ENCODE measurements at places on chromosomes 4 and X. TPM values are rescaled to one million over a fixed set of nuclear protein-coding genes. Genes with fewer than 3 reads are reported as not detected.

DNA sequence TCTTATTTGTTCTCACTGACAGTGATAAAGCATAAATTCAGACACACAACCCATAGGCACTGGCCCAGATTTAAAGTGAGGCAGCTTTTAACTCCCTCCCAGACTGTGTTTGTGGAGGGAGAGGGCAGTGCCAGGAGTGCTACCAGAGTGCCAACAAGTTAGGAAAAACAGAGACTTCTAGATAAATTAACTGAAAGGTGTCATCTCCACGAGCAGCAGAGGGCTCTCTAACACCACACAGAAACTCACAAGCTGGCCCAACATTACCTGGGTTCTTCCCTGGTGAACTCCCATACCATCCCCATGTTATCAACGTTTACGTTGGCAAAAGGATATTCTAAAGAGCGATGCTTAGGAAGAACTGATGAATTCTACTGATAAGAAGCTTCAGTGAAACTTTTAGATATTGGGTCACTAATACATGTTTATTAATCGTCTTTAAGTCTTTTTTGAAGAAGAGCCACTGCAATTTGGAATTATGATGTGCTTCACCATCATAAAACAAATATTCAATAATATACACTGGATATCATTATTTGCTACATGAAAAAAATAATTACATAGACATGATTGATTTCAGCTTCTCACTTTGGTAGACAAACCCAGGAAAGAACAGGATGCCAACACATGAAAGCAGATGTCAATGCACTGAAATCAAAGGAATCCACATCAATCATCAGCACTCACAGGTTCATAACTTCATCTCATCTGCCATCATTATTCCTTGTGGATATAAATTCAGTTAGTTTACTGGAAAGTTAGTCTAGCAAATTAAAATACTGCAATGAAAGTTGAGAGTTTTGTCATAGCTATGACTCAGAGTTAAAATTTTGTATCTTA is 121.2 kb upstream of the NAP1L5 start:
- no peak for DNase-seq

- no peak for DNase-seq
Measured at GRCh38 chr4:143424276-143424675, 87.6 kb downstream of the GAB1 start.

DNA sequence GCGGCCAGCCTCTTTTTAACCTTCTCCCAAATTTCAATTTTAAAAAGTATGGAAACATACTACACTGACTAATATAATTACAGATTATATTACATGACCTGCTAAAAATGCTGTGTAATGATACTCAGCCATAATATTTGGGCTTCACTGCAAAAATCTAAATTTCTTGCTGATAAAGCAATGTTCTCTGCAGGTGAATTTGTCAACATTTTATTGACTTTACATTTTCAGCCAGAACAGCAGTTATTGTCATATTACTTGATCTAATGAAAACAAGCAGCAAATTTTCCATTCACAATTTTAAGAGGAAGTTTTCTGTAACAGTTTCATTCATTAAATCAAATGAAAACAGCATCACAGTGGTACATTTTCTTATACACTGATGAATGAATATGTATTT is 91.1 kb downstream of the FRYL start:
- no peak for DNase-seq

- DNase-seq = peak; percentile 80
Measured at GRCh38 chr4:1980561-1981041, 28.2 kb downstream of the NELFA start.

GRCh38 chr4:10643600-10644425 is 40.8 kb downstream of the CLNK start:
- DNase-seq = no peak

DNA sequence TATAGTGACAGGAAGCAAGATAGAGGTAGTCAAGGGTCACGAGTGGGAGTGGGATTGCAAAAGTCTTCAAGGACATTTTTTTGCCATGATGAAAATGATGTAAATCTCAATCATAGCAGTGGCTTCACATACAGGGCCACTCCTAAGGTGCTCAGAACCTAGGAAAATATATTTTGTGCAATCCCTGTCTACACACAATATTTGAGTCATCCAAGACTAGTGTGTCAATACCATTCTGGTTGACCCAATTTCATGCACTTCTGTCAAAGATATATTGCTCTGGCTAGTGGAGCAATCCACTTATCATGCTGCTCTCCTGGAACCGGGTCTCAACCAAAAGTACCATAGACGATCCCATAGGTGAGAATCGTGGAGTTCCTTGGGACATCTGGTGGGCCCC is 24.2 kb upstream of the XPNPEP2 start:
- DNase-seq = no peak

- DNase-seq = no peak
Measured at GRCh38 chr4:85756938-85757337, 282.0 kb downstream of the ARHGAP24 start.

- DNase-seq = no peak
Measured at GRCh38 chr4:79695848-79696247, 287.8 kb upstream of the GK2 start.

- DNase-seq = no peak
Measured at GRCh38 chr4:18075823-18076433, 54.4 kb upstream of the LCORL start.

- no peak for DNase-seq
Measured at GRCh38 chrX:136200466-136200865, 50.7 kb downstream of the MAP7D3 start.

- peak; percentile 65 for DNase-seq
Measured at GRCh38 chr4:183394166-183394951, 50.1 kb upstream of the CDKN2AIP start.

DNA sequence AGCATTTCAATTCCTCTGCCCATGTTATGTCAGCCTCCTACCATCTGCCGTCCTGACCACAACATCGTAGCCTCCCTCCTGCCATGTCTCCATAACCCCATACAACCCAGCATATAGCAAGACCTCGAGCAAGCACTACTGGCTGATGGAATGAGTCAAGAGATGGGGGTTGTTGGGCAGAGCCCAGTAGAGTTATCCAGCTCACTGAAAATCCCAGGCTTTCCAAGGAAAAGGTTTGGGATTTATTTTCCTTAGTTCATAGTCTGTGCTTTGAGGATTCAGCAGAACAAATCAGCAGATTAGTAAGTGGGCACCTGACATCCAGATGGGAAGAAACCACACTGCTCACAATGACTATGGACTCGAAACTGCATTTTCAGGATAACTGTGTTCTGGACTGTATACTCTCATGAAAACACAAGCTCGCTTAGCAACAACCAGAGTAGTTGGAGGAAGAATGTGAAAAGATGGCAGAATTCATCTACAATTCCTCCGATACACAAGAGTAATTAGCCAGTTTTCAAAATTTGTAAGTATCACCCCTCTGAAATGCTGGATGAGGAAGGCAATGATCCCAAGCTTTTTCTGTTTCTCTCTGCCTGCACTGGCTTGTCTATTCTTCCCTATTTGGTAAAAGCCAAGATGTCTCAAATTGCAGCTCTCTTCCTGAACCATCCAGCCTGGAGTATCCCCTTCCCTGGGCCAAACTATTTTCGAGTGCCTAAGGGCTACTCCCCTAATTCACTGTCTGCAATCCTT is 186.2 kb upstream of the TBL1X start:
- no peak for DNase-seq

Gene NDP
- not detected for total RNA-seq

Gene MAGEB10
- total RNA-seq = not detected

Gene SHROOM4
- total RNA-seq = 22.0 TPM

Gene POLN
- total RNA-seq = 12.8 TPM

Gene ATRX
- 97.7 TPM for total RNA-seq

Gene GAB3
- 13.7 TPM for total RNA-seq

Gene AMBN
- total RNA-seq = not detected

Gene N4BP2
- total RNA-seq = 6.4 TPM

Gene HHIP
- 0.06 TPM for total RNA-seq

Gene SORCS2
- 1.9 TPM for total RNA-seq

Measured in mesenteric fat pad (tissue), 1 donor.